Left forelimb (tissue), 1 donor: ENCODE measurements at places on chromosomes 5 and 9.

DNA sequence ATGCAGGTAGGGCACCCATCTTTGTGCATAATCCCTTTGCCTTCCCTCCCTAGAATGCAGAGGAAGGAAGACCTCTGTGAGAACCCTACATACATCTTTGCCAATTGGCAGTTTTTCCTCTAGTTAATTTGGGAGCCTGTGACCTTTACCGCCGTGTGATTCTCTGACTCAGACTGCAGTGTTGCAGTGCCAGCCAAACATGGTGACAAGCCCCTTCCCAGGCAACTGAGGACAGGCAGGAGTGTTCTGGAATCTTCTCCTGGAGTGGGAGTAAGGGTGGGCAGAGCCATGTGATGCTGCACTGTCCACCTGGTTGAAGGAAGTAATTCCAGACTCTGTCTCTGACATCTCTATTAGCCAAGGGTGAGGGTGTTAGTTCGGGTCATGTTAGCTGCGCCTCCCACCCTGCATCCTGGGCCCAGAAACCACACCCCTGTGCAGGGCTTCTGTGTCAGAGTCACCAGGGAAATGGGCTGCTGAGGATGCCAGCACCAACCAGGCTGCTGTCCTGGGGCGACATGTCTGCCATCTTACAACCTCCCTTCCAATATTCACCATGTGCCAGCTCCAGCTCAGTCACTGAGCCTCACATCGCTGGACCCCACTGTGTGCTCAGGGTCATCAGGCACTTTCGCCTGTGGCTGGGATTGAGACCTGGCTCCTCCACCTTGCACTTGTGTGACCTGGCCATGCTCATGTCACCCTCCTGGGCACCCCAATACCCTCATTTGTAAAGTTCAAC lies 21.8 kb downstream of the KCNIP1 start:
- peak; percentile 33 for DNase-seq

DNA sequence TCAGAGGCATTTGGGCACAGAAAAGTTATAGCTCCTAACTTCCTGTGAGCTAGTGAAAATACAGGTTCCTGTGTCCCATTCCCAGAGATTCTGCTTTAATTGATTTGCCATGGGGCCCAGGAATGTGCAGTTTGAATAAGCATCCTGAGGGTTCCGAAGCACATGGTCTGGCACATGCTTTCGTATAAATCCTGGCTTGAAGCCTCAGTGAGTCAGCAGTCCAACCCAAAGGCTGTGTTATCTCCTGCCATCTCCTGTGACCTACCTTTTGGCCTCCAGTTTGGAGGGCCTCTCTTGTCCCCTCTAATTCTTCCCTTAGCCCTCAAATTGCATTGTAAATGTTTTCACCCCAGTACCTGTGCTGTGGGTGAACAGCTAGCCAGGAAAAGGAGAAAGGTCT lies 183.8 kb downstream of the NR3C1 start:
- DNase-seq, result no peak

DNA sequence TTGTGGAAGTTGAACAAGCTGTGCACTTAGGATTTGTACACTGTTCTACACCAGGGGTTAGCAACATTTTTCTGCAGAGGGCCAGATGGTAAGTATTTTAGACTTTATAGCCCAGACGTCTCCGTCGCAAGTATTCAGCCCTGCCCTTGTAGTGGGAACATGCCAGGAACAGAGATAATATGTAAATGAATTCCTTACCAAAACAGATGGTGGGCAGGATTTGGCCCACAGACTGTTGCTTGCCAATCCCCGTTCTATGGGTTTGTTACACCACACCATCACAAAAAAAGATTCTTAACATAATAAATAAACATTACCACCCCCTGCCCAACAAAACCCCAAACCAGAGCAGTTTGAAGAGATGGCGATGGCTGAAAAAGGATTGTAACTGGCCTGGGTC lies 74.3 kb downstream of the AMBP start:
- DNase-seq, result peak; percentile 23

DNA sequence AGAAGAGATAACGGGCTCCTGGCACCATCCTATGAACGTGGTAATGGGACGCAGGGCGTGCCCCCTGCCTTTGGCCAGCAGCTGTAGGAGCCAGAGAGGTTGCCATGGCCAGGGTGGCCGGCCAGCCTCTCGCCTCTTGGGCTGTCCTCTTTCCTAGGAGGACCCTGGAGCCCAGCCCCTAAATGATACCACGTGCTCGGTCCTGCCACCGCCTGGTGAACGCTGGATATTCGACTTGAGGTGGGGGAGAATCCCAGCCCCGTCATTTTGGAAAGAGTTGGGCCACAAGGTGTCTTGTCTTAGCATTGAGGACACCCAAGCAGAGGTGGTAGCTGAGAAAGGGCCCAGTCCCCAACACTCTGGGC lies 391 bp upstream of the NRG2 start:
- no peak for DNase-seq

- DNase-seq, result no peak
These were observed 164.5 kb downstream of the BAAT start for GRCh38 chr9:101220341-101220740.

DNA sequence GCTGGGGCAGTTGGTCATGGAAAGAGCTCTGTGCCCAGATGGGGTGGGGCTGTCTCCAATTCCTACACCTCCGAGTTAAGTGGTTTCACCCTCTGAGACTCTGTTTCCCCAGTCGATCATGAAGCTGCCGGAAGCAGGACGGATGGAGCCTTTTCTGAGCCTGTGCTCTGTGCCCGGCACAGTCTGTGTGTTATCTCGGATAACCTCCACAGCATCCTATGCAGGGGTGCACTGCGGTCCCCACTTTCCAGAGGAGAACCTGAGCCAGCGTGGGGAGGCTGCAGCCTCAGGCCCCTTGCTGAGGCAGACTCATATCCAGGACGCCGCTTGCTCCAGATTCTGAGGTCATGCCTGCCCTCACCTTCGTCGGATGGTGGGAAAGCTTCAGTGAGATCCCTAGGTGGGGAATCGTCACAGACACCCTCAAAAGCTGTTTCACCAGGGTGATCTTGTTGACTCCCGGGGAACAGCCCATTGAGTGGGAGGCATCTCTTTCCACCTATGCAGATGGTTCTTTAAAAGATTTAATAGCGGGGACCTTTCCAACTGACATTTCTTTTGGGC lies 6.9 kb upstream of the COL5A1 start:
- DNase-seq, result peak; percentile 46

GRCh38 chr5:131720714-131721113 lies 76.1 kb downstream of the FNIP1 start:
- no peak for DNase-seq

DNA sequence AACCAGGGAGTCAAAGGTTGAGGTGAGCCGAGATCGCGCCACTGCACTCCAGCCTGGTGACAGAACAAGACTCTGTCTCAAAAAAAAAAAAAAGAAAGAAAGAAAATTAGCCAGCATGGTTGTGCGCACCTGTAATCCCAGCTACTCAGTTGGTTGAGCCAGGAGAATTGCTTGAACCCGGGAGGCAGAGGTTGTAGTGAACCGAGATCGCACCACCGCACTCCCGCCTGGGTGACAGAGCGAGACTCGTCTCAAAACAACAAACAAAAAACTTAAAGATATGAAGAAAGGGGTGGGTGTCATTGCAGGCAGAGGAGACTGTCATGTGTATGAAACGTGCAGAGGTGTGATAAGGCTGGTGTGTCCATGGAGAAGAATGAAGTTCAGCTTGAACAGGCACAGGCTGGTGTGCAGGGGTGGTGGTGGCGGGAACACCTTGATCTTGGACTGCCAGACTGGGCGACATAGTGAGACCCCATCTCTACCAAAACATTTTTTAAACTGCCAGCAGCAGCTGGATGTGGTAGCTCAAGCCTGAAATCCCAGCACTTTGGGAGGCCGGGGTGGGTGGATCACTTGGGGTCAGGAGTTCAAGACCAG lies 69.6 kb downstream of the UGCG start:
- no peak for DNase-seq

GRCh38 chr9:14399756-14400657 lies 86.1 kb upstream of the NFIB start:
- DNase-seq, result no peak

DNA sequence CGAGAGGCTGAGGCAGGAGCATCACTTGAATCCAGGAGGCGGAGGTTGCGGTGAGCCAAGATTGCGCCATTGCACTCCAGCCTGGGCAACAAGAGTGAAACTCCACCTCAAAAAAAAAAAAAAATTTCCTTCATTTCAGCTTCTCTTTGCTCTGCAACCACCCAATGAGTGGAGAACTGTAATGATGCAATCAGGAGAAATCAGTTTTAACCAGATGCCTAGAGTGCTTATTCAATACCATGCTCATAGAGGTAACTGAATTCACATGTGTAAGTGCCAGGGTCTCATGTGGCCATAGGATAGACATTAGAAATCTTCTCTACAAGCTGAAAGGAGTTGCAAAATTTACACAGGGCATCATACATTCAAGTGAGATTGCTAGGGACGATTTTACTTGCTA lies 70.6 kb downstream of the HMHB1 start:
- no peak for DNase-seq

GRCh38 chr5:34632807-34633422 lies 23.2 kb upstream of the RAI14 start:
- DNase-seq, result no peak

- DNase-seq, result peak; percentile 48
These were observed 8.2 kb downstream of the CSF1R start for GRCh38 chr5:150077996-150078801.

DNA sequence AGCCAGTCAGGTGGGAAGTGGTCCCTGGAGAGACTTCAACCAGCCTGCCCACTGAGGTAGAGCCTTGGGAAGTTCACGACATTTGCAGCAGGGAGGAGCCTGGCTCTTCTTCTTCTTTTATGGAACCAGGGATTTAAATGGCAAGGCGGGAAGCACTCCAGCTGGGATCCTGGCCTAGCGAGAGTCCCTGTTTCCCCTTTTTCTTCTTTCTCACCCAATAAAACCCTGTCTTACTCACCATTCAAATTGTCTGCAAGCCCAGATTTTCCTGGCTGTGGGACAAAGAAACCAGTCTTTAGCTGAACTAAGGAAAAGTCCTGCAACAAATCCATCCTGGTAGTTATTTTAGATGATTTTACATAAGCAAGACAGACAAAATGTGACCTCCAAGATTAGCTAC lies 503.7 kb downstream of the CDH10 start:
- peak; percentile 65 for DNase-seq

DNA sequence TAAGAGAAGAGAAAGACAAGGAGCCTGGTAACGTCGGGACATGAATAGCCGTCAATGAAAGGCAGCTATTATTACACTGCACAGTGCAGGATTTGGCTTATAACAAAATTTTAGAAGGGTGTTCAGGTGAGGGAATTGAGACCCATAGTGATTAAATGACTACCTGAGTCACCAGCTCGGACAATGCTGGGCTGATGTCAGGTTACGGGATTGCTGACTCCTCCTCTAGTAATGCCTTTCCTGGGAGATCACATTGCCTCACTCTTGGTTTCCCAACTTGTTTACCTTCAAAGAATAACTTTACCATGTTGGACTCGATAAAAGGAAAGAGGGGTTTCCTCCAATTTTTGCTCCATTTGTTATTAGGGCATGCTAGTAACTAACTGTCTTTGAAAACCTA lies 132.6 kb downstream of the GHR start:
- DNase-seq, result no peak

- DNase-seq, result no peak
These were observed 361.3 kb downstream of the ENC1 start for GRCh38 chr5:74279244-74279643.

DNA sequence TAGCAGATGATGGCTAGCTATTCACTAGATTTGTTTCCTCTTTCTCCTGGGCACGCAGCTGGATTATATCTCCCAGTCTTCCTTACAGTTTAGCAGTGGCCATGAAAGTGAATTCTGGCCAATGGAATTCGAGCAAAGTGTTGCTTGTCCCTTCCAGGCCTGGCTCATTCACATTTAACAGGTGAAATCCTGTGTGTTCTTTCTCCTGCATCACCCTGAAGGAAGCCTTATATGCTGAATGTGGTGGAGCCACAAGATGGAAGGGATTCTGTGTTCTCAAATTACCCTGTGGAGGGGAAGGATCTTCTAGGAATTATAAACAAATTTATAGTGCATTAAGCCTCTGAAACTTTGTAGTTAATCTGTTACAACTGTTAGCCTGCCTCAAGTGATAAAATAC lies 8.2 kb upstream of the ELOVL7 start:
- no peak for DNase-seq

DNA sequence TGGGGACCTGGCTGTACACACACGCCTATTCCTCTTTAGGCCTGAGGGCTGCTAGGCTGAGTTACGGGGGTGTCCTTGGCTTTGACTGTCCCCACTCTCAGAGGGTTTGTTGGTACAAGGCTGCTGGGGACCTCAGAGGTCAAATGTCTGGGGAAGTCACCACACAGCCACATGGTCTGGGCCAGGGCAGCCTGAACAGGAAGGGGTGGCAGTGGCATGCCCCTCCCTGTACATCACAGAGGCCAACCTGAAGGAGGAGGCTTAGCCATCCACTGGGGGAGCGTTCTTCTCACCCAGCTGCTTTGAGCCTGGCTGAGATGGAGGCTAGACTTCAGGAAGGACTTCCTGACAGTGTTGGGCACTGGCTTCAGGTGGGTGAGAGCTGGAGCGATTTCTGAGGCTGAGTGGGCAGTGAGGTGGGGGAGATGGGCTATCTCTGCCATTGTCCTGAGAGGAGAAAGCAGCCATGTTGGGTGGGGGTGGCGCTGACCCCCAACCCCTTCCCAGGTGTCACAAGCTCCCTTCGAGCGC lies 36.3 kb downstream of the CXXC5 start:
- DNase-seq, result no peak

DNA sequence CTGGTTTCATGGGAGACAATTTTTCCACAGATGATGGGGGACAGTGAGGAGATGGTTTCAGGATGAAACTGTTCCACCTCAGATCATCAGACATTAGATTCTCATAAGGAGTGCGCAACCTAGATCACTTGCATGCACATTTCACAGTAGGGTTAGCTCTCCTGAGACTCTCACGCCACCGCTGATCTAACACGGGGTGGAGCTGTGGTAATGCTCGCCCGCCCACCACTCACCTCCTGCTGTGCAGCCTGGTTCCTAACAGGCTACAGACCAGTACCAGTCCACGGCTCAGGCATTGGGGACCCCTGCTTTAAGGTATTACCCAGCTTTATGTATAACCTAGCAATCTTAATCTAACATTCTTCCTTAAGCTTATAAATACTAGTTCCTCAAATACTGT lies 35.6 kb downstream of the TTC39B start:
- DNase-seq, result no peak

GRCh38 chr5:172170251-172170701 lies 17.7 kb downstream of the STK10 start:
- DNase-seq, result no peak
